ENCODE measurements at places on chromosomes 3 and 15.

GRCh38 chr3:119382134-119382533, 81.3 kb downstream of the TMEM39A start:
- DNase-seq, result no peak

- DNase-seq, result no peak
Measured at GRCh38 chr3:55000546-55000945, 72.7 kb upstream of the LRTM1 start.

GRCh38 chr15:69820819-69821218, 276.9 kb downstream of the TLE3 start:
- DNase-seq, result no peak

GRCh38 chr15:65421360-65422215, 1.2 kb downstream of the IGDCC4 start:
- DNase-seq, result peak; percentile 45

DNA sequence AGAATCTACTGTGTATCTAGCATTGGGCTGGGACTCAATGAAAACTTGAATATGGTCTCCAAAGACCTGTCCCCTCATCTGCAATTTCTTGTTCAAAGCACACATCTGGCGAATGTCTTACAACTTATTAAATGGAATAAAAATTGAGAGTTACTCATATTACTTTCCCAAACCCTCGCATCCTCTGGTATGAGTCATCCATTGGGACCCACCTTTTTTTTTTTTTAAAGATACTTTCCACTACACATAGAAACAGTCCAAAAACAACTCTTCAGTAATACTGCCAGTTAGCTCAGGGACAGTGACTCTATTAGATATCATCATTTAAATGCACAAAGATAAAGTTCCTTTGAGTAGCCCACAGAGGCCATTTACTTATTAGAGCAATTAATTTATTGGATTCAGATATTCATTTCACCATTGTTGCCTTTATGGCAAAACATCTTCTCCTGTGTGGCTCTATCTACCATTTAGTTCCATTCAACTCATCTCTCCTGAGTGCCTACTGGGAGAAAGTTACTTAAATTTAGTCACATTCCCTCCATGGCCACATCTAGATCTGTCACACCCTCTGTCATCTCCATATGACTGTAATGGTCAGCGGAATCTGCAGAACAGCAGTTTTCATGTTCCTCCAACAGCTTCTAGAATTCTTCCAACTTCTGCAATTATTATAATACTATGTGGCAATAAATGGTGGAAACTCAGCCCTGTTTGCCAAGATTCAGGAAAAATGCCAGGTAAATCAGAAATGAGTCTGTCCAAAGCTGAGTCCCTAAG, 77.9 kb upstream of the ARHGEF3 start:
- peak; percentile 74 for DNase-seq
